ENCODE measurements at places on chromosomes 13 and 19. TPM values are rescaled to one million over a fixed set of nuclear protein-coding genes. Genes with fewer than 3 reads are reported as not detected.

The GPR183 gene
- 41.4 TPM for total RNA-seq

The PRR36 gene
- total RNA-seq, result 0.10 TPM

The ZNF814 gene
- total RNA-seq, result 22.2 TPM

The ZNF557 gene
- total RNA-seq, result 20.7 TPM

The EDDM13 gene
- 2.2 TPM for total RNA-seq

The SYNGR4 gene
- total RNA-seq, result not detected

The GZMM gene
- 47.4 TPM for total RNA-seq

The ZNF491 gene
- 1.4 TPM for total RNA-seq

The KLK4 gene
- total RNA-seq, result not detected

The TPTE2 gene
- total RNA-seq, result 0.21 TPM

The KLK7 gene
- total RNA-seq, result not detected

The UGGT2 gene
- not detected for total RNA-seq

The TNFRSF19 gene
- total RNA-seq, result 0.10 TPM

The PSG3 gene
- not detected for total RNA-seq

The FGF22 gene
- not detected for total RNA-seq

The ZNF865 gene
- 14.2 TPM for total RNA-seq

The FCHO1 gene
- 76.3 TPM for total RNA-seq

The ZNF285 gene
- total RNA-seq, result 2.2 TPM

The TEKTIP1 gene
- total RNA-seq, result 8.7 TPM

The TNNT1 gene
- 0.32 TPM for total RNA-seq

The INSL3 gene
- total RNA-seq, result 7.4 TPM

The LRP3 gene
- total RNA-seq, result 0.08 TPM

The PDX1 gene
- not detected for total RNA-seq

The IQCN gene
- total RNA-seq, result 7.2 TPM

The NLRP5 gene
- total RNA-seq, result not detected

The SIGLEC10 gene
- total RNA-seq, result 0.72 TPM

The KLK15 gene
- not detected for total RNA-seq

The PSG7 gene
- not detected for total RNA-seq

The SIGLEC6 gene
- 0.29 TPM for total RNA-seq
